ENCODE measurements at places on chromosomes 3 and 15.

DNA sequence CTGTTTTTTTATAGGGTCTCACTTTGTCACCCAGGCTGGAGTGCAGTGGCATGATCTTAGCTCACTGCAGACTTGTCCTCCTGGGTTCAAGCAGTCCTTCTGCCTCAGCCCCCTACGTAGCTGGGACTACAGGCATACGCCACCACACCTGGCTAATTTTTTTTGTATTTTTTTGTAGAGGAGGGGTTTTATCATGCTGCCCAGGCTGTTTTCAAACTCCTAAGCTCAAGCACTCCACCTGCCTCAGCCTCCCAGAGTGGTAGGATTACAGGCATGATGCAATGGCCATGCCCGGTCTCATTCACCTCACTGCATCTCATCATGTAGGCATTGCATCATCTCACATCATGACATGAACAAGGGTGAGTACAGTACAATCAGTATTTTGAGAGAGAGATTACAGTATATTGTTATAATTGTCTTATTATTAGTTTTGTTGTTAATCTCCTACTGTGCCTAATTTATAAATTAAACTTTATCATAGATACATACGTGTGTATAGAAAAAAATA lies 74.3 kb upstream of the EOMES start:
- DNase-seq, result no peak

DNA sequence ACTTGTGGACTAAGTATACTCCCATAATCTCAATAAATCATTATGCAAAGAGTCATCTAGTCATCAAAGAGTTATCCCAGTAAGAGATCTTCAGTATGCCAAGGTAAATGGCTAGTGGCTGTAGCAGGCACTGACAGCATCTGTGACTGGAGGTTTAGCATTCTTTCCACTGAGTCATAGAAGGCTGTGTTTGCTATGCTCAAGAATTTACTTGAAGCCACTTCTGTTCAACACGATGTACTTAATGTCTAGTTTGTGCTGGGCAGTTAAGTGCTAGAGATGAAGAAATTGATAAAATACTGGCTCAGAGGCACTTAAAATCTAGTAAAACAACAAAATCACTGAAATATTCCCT lies 13.0 kb downstream of the ZBED2 start:
- peak; percentile 87 for DNase-seq

- DNase-seq, result peak; percentile 6
Observed at GRCh38 chr3:36843065-36844051, 79.0 kb upstream of the DCLK3 start.

DNA sequence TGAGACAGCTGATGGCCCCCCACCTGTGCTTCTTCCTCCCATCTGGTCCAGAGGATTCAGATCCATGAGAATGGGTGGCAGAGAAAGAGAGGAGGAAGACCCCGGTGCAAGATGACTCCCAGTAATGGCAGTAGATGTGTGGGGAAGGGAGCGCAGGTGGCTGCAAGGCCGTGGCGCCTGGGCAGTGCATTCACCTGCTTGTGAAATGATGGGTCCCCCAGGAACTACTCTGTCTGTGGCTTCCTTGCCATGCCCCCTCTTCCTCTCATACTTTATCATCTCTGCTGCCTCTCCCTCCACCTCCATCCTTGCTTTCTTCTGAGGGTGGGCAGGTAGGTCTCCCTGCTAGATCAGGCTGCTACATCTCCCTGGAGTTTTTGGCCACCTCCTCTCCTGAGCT lies 23.3 kb downstream of the ZNF710 start:
- no peak for DNase-seq

- no peak for DNase-seq
Observed at GRCh38 chr15:70035719-70036077, 62.0 kb downstream of the TLE3 start.

GRCh38 chr3:99607151-99607550 lies 31.2 kb upstream of the COL8A1 start:
- DNase-seq, result no peak

DNA sequence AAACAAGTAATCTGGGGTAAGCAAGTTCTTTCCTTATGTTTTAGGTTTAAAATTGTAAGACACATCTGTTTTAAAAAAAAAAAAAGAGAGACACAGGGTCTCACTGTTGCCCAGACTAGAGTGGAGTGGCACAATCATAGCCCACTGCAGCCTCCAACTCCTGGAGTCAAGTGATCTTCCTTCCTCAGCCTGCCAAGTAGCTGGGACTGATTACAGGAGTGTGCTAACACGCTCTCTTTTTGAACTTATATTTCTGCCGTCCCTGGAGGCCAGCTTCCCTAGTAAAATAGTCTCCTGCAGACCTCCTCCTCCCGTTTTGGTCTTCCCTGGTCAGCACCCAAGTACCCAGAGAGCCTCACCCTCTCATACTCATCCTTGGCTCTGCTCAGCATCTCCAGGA lies 35.5 kb downstream of the DCP1A start:
- DNase-seq, result no peak

- DNase-seq, result no peak
Observed at GRCh38 chr15:84826369-84826823, 9.2 kb downstream of the ALPK3 start.

DNA sequence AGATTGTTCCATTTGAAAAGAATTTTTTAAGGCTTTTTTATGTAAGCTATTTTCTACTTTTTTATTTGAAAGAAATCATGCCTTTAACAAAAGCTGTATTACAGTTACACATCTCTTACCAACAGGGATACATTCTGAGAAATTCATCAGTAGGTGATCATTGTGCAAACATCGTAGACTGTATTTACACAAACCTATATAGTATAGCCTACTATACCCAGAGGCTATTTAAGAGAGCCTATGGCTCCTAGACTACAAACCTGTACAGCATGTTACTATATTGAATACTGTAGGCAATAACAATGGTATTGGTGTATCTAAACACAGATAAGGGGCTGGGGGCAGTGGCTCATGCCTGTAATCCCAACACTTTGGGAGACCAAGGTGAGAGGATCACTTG lies 43.1 kb downstream of the PEAK1 start:
- DNase-seq, result no peak

DNA sequence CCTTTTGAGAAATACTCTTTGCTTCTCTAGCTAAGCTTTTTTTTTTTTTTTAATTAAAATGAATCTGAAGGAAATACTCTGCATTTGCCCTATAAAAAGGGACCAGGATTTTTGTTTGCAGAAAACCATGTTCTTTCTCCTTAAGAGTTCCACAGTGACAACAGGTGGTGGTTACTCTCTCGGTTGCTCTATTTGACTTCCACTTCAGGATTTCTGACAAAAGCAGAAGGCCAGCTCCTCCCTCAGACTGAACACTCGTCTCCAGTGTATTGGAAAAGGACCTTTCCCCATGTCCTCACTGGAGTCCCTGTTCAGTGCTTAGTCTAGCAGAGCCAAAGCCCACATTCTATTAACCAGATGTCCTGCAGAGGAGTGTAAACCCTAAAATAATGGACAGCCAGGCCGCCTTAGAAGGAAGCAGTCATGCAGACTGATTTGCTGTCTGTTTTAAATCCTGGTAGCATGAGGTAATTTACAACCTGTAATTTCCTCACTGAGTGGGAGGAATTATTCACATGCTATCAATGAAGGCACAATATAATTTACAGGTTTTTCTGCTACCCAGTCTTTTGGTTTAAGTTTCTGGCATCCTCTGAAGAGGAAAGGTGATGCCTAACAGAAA lies 599.3 kb downstream of the PYDC2 start:
- no peak for DNase-seq

DNA sequence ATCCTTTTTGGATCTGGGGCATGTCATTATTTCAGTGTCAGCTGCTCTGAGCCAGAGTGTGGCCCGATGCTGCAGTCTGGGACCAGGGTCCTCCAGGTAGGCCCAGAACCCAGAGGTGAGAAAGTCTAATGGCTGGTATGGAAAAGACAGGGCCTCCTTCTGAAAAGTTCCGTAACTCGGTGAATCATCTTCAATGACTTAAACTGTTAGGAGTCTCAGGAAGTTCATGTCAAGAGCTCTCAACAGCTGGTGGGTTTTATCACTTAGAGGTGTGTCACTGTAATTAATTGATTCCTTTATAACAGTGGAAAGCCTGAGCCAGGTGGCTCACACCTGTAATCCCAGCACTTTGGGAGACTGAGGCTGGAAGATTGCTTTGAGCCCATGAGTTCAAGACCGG lies 28.5 kb upstream of the PDE8A start:
- DNase-seq, result no peak

- DNase-seq, result peak; percentile 83
Observed at GRCh38 chr15:78212546-78213424, 21.6 kb downstream of the ACSBG1 start.

GRCh38 chr15:29132735-29133181 lies 136.9 kb downstream of the NSMCE3 start:
- DNase-seq, result no peak

DNA sequence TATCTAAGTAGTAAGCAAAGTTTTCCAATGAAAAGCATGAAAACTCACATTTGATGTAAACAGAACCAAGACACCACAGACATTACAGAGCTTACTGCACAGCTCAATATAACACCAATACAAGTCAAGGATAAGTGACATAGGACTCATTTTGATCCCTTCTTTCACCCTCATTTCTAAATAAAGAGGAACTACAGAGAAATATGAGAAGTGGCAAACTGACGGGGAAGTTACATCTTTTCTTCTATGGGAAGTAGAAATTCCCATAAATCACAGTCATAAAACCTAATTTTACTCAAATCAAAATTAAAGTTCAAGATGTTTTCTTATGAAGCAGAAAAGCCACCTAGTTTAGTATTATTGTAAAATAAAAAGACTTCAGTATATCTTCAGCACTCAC lies 3.8 kb downstream of the ATG3 start:
- DNase-seq, result no peak

DNA sequence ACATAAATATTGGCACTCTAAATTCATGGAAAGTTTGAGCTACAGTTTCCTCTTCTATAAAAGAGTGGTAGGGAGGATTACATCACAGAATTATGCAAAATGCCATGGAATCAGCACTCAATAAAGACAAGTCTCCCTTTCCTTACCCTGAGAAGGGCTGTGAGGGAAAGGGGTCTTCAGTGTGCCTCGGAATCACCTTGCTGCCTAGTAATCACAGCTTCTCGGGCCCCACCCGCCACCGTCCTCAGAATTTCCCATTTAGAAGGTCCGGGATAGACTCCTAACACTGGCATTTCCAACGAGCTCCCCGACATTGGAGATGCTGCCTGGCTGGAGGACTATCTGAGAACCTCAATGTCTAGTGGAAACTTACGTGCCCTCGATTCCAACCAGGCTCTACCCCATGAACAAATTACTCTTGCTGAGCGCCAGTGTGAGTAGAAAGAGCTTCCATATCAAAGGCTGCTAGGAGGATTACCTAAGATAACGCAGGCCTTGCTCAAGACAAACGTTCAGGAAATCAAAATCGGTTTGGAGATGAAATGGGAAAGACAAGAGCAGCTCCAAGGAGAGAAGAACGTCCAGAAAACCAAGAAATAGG lies 92.1 kb upstream of the CHD2 start:
- DNase-seq, result no peak

DNA sequence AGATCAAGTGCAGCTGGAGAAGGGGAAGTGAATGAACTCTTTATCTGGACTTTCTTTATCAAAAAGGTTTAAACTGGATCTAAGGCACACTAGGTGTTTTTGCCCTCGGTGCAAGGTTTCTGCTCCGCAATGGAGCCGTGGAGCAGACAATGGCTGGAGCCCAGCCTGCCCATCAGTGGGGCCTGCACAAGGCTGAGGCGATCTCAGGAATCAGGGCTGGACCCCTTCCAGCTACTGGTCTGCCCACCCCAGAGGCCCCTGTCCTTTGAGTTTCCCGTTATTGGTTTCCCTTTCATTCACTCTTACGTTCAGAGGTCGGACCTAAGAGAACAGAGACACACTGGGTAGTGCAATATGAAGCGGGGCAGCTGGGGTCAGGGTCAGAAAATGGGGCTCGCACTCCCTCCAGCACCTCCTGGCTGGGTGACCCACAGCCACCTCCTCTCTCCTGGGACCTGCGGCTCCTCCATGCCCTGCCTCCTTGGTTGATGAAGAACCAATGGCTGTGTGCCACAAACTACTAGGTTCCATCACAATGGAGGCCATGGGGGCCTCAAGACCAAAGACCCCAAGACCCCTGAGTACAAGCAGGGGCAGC lies 164.6 kb downstream of the CHSY1 start:
- no peak for DNase-seq

DNA sequence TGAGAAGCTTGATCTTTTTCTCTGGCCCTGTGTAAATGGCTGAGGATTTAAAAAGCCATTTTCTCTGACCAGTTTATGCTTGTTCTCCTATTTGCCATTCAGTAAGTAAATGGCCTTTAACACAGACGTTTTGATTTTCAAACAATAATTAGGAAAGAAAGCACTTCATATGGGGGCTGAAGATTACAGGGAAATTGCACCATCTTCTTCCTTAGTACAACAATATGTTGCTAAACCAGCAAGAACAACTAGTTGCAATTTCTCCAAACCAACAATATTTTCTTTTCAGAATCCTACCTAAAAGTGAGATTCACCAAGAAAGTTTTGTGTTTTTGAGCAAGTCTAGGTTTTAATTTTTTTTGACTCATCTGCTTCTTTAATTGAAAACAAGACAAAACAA lies 80.5 kb upstream of the CCNL1 start:
- DNase-seq, result peak; percentile 25

DNA sequence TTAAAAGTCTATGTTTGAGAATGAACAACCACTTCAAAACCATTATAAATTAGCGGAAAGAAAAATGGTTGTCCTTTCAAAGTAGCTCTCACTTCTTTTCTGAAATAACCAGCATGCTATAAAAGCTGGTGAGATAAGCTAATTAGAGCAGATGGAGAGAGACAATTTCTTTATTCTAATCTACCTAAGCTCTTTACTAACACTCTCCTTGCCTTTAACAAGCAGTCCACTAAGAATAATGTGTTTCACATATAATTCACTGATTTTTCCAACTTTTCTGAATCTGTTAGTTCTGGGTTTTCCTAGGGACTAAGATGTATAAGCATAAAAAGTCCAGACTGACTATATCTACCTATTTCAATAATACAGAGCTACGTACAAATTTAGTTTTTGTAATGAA lies at the start of gene IMPG2:
TSS of gene IMPG2 (minus strand) at position 101 of the 400 bp plus-strand sequence. CDS start 203 bp downstream, outside the sequence.
- no peak for DNase-seq

GRCh38 chr3:173923204-173923603 lies 525.7 kb downstream of the NLGN1 start:
- no peak for DNase-seq

GRCh38 chr3:52834871-52835501 lies at the start of gene MUSTN1:
Gene MUSTN1 (minus strand): TSS chr3:52835019. CDS start chr3:52834948, 71 bp downstream.
- DNase-seq, result peak; percentile 33

- DNase-seq, result no peak
Observed at GRCh38 chr3:168981396-168981795, 682.1 kb downstream of the MECOM start.

DNA sequence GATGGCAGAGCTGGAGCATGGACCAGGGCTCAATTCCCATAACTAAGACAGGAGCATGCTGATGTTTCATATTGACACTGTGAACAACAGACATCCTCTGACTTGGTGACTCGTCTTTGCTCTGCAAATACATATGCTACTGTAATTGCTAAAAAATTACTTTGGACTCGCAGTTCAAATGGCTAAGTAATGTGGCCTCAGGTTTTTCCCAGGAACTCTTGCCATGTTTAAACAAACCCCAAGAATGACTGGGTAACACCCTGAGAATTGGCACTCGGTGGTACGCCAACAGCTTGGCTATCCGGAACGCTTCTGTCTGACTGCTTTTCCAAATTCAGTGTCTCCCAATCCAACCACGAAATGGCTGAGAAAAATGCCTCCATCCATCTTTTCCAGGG lies 456.7 kb upstream of the THBS1 start:
- DNase-seq, result peak; percentile 58

- peak; percentile 67 for DNase-seq
Observed at GRCh38 chr3:156150434-156151066, 30.2 kb downstream of the KCNAB1 start.
